Mucosa of descending colon (tissue), 3 donors: ENCODE measurements at places on chromosomes 13 and 19. TPM values are rescaled to one million over a fixed set of nuclear protein-coding genes. Genes with fewer than 3 reads are reported as not detected.
A peak's percentile ranks its signal among the peaks of the same experiment; 100 is the strongest.

The KRTDAP gene
- total RNA-seq: not detected

The OVOL3 gene
- not detected for total RNA-seq

The RNF225 gene
- not detected for total RNA-seq

The C3 gene
- total RNA-seq: 261 TPM

The RPL28 gene
- total RNA-seq: 1,241 TPM

The ATP4A gene
- not detected for total RNA-seq

- no peak for DNase-seq
Observed at GRCh38 chr19:53982001-53982451, 9.4 kb upstream of the CACNG6 start.

- no peak for DNase-seq
Observed at GRCh38 chr19:29545866-29546582, 20.2 kb downstream of the VSTM2B start.

- no peak for DNase-seq
Observed at GRCh38 chr19:4313847-4314490, 9.6 kb downstream of the FSD1 start.

DNA sequence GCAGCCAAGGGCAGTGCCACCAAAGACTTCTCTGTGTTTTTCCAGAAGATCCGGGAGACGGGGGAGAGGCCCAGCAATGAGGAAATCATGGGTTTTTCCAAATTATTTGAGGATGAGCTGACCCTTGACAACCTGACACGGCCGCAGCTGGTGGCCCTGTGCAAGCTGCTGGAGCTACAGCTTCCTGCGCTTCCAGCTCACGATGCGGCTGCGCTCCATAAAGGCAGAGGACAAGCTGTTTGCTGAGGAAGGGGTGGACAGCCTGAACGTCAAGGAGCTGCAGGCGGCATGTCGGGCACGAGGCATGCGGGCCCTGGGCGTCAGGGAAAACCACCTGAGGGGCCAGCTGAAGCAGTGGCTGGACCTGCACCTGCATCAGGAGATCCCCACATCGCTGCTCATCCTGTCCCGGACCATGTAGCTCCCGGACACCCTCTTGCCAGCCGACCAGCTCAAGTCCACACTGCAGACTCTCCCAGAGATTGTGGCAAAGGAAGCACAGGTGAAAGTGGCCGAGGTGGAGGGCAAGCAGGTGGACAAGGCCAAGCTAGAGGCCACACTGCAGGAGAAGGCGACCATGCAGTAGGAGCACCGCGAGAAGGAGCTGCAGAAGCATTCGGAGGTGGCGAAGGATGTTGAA is 11.7 kb downstream of the ZSCAN1 start:
- DNase-seq: no peak

DNA sequence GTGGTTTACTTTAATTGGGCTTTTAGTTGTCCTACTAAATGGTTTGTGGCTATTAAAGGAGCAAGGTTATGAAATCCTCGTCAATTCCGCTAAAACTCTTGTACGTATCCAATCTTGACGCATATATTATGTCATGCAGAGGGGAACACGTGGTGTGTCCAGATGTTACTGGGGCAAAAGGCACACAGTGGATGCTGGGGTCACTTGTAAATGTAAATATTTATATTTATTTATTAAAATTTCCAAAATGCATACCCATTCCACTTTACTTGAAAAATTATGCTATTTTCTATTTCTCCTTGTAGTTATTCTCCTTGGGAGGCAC is 36.7 kb upstream of the SLC46A3 start:
- no peak for DNase-seq

- no peak for DNase-seq
Observed at GRCh38 chr13:31894931-31895330, 136.6 kb upstream of the FRY start.

DNA sequence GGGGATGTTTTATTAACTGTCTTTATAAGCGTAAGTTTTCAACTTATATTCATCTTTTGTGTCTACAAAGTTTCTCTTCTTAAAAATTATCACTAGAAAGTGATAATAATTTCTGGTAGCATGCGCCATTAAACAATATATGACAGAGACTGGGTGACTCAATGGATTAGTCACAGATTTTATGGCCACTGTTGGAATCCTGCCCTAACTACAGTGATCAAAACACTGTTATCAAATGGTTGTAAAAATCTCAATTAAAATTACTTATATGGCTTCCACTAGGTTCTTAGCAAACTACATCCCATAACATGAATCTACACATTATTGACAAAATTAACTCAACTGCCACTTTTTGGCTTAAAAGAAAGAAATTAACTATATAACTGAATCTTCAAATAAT is 350.0 kb downstream of the DACH1 start:
- peak; percentile 24 for DNase-seq

DNA sequence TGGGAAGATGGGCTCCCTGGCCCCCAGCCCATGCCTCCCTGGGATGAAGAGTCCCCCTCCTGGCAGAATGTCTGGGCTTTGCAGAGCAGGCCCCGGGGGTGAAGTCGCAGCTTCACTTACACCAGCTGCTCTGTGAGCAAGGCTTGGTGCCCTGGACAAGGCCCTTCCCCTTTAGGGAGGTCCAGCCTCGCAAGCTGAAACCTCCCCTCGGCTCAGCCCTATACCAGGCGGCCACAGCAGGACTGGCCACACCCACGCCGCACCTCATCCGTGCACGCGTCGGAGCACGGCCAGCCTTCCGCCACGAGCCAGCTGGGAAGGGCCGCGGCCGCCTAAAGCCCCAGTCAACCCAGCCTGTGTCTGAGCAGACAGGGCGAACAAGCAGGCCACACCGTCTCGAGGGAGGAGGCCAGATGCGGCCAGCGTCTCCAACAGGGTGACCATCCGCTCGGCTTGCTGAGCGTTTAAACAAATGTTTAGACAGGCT is 83.2 kb upstream of the MCF2L start:
- peak; percentile 91 for DNase-seq

- DNase-seq: no peak
Observed at GRCh38 chr19:34454091-34454490, 25.9 kb downstream of the UBA2 start.

DNA sequence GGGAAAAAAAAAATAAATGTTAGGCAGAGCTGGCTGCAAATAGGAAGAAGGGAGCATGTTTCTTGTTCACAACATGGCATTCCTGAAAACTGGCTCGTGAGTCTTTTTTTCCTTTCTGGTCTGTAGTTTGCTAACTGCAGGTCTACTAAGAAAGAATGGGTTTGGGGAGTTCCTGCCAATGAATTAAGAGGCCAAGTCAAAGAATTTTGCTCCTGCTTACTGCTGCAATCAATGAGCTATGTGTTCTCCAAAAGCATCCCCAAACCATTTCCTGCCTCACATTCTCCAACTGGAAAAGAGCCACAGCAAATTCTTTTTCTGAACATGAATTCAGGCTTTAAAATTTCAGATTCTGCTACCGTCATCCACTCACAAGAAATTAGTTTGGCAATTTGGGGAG is 88.6 kb downstream of the DCT start:
- DNase-seq: no peak

DNA sequence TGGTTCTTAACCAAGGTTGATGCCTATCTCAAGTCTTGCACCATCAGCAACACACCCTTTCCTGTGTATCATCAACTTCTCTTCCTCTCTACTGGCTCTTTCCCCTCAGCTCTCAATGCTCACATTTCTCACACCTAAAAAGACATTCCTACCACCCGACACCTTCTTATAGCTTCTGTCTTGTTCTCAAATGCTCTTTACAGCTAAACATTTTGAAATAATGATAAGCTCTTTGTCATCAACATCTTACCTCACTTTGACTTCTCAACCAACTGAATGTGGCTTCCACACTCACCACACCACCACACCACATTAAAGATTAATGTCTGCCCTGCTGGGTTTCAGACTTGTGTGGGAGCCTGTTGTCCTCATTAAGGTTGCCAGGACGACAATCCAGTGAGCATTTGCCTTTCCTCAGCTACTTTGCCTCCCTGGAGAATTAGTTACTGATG is 67.8 kb downstream of the RXFP2 start:
- DNase-seq: no peak

- DNase-seq: no peak
Observed at GRCh38 chr13:97165502-97166425, 56.4 kb upstream of the MBNL2 start.

DNA sequence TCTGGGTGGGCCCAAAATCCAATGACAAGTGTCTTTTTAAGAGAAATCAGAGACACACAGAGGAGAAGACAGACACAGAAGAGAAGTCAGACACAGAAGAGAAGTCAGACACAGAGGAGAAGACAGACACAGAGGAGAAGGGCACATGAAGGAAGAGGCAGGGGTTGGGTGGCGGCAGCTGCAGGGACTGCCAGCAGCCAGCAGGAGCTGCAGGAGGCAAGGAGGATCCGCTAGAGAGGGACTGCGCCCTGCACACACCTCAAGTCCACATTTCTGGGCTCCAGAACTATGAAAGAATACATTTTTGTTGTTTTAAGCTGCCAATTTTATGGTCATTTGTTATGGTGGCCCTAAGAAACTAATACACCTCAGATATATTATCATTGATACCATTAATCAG is 140.6 kb downstream of the ZIC5 start:
- DNase-seq: no peak

GRCh38 chr13:30551189-30551588 is 66.5 kb upstream of the USPL1 start:
- DNase-seq: no peak

GRCh38 chr13:49395451-49395865 is 48.4 kb downstream of the CAB39L start:
- no peak for DNase-seq

- DNase-seq: no peak
Observed at GRCh38 chr13:97249796-97250495, 27.8 kb downstream of the MBNL2 start.

DNA sequence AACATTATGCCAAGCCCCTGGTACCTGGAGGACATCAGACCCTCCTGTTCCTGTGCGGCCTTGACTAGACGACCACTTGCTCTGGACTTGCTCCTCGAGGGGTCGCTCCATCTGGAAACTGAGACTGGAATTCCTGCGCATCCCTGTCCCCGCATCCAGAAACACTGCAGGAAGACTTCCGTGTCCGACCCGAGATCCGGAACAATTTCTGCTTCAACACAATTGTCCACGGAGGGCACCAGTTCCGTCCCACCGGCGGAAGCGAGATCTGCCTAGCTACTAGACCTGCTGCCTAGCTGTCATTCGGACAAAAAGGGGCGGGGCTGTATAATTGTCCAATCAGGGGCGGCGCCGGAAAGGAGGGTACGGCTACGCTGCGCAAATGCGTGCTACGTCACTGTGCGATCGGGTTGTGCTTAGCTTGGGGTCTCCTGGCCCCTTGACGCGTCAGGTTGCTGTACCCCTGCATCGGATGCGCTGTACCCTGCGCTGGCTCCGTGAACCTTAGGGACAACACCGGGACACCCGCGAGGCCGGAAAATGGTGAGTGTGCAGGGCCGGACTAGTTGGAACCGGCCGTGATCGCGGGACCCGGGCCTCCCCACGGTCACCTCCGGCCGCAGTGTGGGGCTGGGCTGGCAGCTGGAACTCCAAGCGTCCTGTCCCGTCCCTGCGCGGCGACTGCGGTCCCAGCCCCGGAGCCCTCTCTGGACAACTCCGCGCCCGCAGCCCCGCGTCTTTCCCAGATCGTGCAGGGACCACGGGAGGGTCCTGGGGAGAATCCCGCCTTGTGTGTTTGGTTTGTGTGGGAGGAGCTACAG is at the start of the genes ZNF490 and ZNF791:
ZNF490 (minus strand) TSS at position 274 of the 821 bp plus-strand sequence; CDS start at position 141, 133 bp downstream.
ZNF791 (plus strand) TSS at position 381 of the 821 bp plus-strand sequence; CDS start at position 541, 160 bp downstream.
- peak; percentile 99 for DNase-seq

DNA sequence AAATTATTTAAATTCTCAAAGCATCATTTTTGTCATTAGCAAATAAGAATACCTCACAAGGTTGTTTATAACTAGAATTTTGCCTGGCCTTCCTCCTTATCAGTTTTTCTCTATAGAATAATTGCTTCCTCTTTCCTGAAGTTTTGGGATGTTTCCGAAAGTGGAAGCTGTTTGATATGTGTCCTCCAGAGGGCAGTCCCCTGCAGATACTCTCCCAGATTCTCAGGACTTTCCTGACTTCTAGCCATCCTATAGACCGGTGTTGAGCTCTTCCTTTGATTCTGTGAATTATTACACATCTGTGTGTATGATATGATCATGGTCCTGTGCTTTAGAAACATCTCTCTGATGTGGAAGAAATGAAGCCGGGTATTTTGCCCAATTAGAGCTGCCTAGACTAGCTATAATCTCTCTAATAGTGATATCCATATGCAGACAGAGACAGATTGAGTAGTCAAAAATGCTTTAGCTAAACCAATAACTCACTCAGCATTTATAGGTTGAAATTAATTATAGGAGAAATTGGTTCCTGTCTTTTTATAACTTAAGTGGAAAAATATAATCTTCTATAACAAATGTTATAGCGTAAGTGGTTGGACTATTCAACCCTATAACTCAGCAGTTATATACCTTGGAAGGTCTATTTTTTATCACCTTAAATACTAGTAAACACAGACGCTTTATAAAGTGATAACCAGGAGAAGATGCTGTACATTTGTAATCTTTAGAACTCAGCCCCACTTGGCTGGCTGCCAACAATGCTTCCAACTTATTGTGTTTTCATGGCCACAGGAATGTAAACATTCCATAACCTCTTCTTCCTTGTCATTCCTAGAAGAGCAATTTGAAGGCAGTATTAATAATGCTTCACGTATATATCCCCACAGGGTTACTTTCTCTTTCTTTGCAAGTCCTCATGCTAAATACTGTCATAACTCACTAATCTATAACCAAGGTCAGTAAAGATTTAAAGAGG is 201.0 kb upstream of the RXFP2 start:
- peak; percentile 41 for DNase-seq

DNA sequence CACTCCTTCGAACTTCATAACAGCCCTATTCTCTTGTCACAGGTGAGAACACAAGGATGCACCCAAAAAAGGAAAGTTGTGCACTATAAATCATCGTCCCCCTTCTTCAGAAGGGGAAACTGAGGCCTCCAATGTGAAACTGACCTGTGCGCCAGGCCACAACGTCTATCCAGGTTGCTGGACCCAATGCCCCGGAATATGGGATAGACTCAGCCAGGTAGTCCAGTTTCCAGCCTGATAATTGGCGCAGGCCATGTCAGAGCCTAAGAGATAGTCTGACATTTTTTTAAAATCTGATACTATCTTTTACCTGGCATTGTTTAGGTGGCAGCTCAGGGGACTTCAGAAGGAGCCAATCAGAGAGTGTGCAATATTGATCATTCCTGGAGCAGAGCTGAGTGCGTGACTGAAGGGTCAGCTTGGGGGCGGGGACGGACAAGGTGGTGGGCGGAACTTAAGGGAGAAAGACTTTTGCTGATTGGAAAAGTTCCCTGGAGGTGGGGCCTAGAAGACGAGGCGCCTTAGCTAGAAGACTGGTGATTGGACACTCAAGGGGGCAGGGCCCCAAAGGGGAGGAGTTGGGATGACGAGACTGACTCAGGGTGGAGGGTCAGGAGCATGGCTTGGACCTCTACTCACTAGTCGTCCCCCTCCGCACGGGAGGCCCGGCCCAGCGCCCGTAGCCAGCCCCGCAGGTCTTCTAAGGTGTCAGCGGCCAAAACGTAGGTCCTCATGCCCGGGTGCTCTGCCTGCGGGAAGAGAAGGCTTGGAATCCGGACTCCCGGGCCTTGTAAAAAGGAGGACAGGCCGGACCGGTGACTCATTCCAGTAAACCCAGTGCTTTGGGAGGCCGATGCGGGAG is 8.5 kb downstream of the PLEKHA4 start:
- DNase-seq: no peak

GRCh38 chr19:45103156-45103507 is 10.2 kb downstream of the PPP1R37 start:
- DNase-seq: no peak
